ENCODE measurements at places on chromosomes 13 and 19.

GRCh38 chr13:107553838-107554237 is 661.5 kb downstream of the LIG4 start:
- no peak for DNase-seq

GRCh38 chr19:50542943-50543342 is 25.3 kb downstream of the LRRC4B start:
- no peak for DNase-seq

DNA sequence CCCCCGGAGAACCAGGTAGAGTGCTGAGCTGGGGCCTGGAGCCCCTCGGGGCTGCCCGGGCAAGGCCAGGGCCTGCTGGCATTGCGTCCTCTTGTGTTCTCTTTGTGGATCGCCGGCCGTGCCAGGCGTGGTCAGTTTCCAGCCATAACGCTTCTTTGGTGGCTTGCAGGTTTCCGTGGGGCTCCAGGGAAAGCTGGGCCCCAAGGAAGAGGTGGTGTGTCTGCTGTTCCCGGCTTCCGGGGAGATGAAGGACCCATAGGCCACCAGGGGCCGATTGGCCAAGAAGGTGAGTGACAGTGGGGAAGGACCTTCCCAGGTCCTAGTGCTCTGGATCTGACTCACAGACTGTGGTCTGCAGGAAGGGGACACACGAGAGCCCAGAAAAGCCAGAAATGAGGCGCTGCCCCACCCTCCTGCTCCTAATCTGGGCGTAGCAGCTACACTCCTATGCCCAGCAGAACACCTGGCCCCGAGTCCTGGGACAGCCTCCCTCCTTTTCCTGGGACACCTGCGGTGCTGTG is 57.5 kb downstream of the RAB20 start:
- DNase-seq: no peak

DNA sequence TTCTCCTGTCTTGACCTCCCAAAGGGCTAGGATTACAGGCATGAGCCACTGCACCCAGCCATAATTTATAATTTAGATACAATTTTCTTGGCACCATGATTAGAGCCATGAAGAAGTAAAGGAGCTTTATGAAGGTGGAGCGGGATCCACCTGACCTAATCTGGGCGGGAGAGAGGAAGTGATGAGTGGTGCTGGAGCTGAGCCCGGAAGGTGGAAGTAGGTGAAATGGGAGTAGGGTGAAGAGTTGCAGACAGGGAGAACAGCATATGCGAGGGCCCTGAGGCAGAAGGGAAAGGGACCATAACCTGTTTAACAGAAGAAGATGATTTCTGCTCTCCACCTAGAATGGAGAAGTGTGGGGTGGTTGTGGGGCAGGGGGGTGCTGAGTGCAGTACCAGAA is 4.2 kb downstream of the BLOC1S3 start:
- DNase-seq: no peak

DNA sequence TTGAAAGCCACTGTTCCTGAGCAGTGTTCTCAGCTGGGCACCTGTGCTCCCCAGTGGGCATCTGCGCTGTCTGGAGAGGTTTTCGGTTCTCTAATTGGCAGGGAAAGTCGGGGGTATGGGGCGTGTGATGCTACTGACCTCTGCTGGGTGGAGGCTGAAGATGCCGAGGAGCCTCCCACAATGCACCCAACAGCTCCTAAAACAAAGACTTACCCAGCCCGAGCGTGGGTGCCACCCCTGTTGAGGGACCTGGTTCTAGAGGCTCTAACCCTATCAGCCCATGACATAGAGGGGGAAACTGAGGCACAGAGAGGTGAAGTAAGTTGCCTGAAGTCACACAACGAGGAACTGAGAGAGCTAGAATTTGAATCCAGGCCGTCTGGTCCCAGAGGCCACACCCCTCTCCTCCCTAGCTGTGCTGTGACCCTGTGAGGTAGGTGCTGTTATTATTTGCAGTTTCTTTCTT is 2.3 kb downstream of the SPACA4 start:
- DNase-seq: peak; percentile 49

- DNase-seq: no peak
Observed at GRCh38 chr19:49328741-49329140, 3.8 kb upstream of the SLC6A16 start.

DNA sequence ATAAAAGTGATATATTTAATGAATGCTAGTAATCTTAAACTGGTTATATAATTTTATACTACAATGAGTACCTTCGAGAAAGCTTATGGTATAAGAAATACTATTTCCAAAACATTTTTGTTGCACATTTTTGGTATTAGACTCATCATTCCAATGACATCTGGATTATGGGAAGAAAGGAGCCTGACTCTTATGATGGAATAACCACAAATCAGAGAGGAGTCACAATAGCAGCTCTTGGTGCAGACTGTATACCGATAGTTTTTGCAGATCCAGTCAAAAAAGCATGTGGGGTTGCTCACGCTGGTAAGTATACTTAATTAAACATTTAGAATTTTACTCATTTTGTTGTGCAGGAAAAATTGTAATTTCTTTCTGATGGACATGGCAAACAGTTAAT is 3.9 kb downstream of the LACC1 start:
- no peak for DNase-seq

- DNase-seq: no peak
Observed at GRCh38 chr19:10981252-10981895, 20.5 kb downstream of the SMARCA4 start.

GRCh38 chr13:36713887-36714286 is 40.1 kb downstream of the SERTM1 start:
- DNase-seq: no peak

DNA sequence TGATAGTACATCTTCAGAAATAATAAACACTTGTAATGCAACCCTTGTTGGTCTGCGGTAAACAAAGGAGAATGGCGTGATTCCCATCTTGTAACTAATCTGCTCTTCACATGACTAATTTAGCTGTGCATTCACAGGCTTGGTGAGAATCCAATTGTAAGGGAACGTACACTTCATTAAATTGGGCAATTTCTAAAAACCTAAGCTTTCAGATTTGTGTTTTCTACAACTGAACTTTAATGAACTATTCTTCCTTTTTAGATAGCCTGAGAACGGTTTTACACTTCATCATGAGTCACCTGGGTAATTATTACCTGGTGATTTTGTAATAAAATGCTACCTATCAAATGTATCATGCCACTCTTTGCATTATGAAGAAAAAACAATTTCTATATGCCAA is 306.9 kb downstream of the KLF5 start:
- DNase-seq: no peak

DNA sequence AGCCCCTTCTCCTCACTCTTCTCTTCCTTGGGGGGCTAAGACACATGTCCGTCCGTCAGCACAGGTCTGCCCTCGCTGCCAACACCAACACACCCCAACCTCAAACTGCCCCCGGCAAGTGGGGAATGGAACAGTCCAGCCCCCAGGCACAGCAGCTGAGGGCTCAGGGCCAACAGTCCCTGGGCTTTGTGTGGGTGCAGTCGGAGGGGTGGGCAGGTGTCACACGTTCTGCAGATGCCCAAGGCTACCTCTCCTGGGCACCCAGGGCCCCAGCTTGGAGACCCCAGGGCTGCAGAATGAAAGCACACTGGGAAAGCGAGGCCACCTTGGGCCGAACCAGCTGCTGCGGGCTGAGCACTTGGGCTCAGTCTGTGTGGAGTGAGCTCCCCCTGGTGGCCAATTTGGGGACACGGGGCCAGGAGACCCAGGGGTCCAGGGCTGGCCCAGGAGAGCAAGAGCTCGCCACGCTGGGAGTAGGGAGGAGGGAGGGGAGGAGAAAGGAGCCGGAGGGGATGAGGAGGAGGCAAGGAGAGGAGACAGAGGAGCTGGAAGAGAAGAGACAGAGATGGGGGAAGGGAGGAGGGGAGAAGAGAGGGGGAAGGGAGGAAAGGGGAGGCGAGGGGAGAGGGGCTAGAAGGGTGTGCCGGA is 14.0 kb upstream of the ATP8B3 start:
- peak; percentile 71 for DNase-seq

DNA sequence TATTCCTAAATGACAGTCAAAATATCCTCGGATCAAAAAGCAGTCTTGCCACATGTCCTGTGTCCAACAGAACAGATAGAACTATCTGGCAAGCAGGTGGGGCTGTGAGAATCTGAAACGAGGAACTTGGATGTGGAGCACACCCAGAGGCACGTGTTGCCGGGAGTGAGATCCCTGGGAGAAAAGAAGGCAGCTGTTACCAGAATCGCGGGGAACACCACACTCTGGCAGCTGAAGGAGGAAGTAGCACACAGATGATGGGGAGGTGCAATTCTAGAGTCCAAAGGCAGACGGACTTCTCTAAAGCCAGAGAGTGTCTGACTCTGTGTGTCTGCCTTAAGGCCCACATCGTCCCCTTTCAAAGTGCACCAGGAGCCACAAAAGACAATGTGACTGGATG is 22.3 kb downstream of the SLC7A1 start:
- DNase-seq: peak; percentile 35

DNA sequence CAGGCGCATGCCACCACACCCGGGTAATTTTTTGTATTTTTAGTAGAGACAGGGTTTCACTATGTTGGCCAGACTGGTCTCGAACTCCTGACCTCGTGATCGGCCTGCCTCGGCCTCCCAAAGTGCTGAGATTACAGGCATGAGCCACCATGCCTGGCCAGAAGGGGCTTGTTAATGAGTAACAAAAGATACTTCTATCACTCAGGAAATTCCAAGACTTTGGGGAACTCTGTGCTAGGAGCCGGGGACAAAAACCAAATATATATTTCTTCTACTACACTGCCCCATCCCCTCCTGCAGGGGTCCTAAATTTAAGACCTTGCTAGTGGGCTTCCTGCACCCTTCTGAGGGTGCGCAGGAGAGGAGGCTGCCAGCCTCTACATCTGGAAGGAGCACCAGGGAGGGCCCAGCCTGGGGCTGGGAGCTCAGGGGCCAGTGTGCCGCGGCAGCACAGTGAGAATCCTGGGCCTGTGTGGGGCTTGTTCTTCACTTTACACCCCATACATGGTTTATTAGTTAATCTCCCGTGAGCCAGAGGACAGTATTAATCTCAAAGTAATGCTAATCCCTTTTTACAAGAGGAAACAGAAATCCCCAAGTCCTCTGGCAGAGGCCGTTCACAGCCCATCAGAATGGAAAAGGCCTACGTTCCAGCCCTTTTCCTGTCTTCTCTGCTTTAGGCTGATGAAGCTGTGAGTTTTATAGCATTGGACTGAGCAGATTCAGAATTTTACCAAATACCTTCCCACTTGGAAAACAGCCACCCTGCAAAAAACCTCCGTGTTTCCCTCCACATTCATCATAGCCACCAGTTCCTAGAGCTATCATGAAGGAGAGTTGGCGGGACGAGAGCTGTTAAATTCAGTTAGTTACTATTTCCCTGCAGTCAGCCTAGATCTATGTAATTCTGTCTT is 44.4 kb upstream of the NPAS1 start:
- no peak for DNase-seq

DNA sequence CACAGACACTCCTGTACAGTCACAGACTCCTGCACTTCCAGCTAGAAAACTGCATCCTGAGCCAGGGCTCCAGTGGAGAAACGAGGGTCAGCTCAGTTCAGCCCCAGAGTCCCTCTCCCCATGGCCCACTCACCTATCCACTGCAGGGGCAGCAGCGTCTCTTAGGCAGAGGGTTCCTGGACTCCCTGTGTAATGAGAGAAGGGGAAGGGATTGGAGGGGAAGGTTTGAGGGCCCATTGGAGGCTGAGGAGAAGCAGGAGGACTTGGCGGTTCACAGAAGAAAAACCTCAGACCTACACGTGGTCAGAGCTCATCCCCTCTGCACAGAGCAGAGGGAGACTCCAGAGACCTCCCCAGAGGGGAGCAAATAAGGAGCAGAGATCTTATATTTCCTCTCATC is 9.2 kb upstream of the CEACAM18 start:
- no peak for DNase-seq

- DNase-seq: no peak
Observed at GRCh38 chr19:35569281-35569781, 5.9 kb upstream of the ATP4A start.

- no peak for DNase-seq
Observed at GRCh38 chr13:27077451-27077850, 94.2 kb downstream of the USP12 start.

GRCh38 chr13:46281779-46282178 is 70.1 kb downstream of the LRRC63 start:
- no peak for DNase-seq

DNA sequence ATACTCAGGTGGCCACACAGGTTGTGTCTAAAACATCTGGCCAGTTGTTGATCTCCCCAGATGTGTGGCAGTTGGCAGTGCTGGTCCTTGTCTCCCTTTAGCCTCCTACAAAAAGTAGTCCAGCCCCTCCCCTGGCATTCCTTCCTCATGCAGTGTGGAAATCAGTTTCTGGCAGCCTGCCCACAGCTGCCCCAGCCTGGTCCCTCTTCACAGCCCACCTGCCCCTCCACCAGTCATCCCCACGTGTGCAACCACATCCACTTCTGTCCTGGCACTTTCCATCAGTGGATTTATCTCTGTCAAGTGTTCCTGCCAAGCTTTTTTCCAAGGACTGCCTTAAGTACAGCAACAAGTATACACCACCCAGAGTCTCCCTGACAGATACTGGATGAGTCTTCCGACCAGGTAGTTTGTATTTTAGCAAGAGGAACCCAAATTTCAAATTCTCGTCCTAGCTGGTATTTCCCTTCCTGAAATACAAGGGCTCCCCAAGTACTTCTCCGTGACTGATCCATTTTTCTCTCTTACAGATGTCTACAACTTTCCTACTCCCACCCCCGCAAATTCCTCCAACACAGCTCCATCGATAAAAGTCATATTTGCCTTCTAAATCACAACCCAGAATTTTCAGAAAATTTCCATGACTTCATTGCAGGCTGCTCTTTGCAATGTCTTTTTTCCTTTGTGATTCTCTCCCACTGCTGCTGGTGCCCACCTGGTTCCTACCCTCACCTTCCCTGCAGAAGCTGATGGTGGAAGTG is 313.5 kb downstream of the FOXO1 start:
- DNase-seq: peak; percentile 51

- peak; percentile 57 for DNase-seq
Observed at GRCh38 chr13:44004878-44005277, 125.2 kb downstream of the LACC1 start.

DNA sequence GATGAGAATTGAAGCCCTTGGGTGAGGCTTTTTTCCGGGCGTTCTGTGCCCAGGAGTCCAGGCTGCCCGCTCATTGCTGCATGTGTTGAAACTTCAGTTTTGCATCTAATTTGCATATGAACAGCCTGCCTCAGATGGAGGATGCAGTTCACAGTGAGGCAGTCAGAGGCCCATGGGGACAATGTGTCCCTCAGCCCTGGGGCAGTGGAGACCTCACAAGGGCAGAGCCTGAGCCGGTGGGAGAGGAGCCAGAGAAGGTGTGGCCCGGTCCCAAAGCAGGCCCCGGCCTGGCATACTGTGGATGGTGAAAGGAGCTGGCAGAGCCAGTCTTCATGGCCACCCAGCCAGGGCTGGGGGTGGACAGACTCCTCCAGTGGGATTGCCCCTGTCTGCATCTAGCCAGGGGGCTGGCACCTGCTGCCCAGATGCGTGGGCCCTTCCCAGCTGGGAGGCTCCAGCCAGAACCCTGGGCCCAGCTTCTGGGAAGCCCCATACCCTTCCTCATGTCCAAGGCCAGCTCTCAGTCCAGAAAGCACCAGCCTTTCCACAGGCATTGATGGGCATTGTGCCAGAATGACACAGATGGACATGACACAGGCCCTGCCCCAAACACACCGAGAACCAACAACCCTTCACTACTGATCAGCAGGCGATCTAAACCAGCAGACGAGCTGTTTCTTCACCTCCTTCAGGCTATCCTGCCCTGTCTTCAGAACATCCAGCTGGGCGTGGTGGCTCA is 32.9 kb upstream of the KCTD15 start:
- no peak for DNase-seq

- DNase-seq: no peak
Observed at GRCh38 chr13:110293649-110294048, 13.3 kb downstream of the COL4A1 start.

- peak; percentile 41 for DNase-seq
Observed at GRCh38 chr19:42634409-42635232, 39.9 kb upstream of the CEACAM8 start.
